ENCODE measurements at places on chromosomes 7 and 10. TPM values are rescaled to one million over a fixed set of nuclear protein-coding genes. Genes with fewer than 3 reads are reported as not detected.
A peak's percentile ranks its signal among the peaks of the same experiment; 100 is the strongest.

DNA sequence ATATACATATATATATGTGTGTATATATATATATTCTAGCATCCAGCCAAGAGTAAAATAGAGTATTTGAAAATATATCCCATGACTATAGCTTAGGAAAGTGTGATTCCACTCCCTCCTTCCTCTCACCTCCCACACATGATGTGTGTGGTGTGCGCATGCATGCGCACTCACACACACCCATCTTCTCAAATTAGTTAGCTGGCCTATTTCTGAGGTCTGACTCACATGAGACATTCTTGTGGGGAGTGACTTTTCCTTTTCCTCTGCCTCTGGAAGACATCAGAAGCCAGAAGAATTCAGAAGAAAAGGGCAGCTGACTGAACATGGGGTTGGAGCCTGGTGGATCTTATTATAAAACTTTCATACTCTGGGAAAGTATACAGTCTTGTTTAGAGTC, 793.5 kb upstream of the ZNF722 start:
- no peak for DNase-seq

DNA sequence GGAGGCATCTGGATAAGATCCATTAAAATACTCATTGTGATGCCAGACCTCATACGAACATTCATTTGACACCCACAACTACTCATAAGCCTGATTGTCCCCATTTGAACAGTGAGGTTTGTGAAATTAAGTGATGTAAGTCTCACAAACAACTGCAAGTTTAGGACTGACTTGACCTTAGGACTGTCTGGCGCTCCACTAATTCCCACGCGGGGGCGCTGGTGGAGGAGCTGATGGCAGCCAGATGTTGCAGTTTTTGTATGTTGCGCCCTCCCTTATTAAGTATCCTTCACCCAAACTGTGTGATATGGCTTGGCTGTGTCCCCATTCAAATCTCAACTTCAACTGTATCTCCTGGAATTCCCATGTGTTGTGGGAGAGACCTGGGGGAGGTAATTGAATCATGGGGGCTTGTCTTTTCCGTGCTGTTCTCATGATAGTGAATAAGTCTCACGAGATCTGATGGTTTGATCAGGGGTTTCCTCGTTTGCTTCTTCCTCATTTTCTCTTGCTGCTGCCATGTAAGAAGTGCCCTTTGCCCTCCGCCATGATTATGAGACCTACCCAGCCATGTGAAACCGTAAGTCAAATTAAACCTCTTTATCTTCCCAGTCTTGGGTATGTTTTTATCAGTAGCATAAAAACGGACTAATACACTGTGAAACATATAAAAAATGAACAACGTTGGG, 20.3 kb upstream of the TIAL1 start:
- no peak for DNase-seq

DNA sequence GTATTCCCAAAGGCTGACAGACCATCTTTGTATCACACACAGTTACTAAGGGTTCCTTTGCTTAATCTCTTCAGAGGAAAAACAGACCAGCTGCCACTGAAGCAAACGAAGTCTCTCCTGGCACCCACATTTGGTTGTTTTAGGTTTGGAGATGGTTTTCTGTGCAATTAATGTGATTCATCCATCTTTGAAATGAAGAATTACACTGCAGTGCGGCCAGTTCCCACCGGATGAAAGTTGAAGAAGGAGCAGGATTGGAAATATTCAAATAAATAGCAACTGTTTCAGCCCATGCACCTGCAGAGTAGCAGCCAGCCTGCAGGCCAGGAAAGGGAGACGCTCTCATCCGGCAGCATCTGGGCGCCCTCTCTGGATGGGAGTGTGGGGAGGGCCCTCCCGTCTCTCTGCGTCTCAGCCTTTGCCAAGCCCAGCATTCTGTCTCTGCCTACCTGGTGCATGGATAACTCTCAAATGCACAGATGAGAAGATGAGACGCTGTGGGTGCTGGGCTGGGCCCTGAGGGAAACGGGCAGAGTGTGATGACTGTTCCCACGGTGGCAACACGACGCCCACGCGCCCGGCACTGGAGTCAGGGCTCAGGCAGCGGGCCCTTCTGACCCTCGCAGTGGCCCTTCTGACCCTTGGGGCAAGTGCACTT, 214.0 kb downstream of the PTPRN2 start:
- no peak for DNase-seq

- no peak for DNase-seq
Observed at GRCh38 chr7:153388611-153389010, 629.1 kb downstream of the ACTR3B start.

ZNF736 gene
- total RNA-seq: 1.2 TPM

GRCh38 chr10:53622201-53622600, 849.6 kb upstream of the MBL2 start:
- no peak for DNase-seq

DNA sequence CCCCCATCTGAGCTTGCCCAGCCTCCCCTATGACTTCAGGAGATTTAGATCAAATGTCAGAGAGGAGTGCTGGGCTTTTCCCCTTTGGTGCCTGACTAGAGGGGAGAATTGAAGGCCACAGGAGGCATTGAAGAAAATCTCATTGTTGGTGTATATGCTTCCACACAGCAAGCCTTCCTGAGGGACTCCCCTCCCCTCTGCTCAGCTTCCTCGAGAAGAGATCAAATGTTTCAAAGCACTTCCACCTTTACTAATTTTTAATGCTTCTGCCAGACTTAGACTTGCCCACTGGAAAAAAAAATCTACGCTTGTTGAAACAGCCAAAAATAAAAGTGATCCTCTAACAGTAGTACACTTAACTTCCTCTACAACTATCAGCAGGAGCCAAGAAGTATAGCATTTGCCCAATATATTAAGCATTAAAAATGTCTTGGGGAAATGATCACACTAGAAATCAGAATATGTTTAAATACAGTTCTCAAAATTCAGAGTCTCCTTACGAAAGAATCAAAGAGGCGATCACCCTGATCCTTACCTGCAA, 79.3 kb downstream of the FZD1 start:
- DNase-seq: no peak

- no peak for DNase-seq
Observed at GRCh38 chr10:114654822-114655575, 3.1 kb downstream of the ABLIM1 start.

DNA sequence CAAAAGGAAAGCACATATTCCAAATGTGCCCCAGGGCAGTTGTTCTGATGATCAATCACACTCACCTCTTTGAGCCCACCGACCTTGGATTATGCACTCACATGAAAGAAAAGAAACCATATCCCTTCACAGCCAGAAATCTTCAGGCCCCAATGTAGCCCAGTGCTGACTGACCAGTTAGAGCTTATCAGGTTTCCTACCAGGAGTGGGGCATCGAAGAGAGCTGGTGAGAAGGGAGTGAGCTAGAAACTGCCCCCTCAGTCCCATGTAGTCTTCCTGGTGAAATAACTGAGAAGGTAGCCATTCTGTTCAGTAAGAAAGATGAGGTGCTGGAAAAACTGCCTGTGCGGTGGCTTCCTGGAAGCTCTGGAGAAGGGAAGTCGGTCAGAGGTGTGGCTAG, 32.2 kb downstream of the NRCAM start:
- DNase-seq: no peak

DNA sequence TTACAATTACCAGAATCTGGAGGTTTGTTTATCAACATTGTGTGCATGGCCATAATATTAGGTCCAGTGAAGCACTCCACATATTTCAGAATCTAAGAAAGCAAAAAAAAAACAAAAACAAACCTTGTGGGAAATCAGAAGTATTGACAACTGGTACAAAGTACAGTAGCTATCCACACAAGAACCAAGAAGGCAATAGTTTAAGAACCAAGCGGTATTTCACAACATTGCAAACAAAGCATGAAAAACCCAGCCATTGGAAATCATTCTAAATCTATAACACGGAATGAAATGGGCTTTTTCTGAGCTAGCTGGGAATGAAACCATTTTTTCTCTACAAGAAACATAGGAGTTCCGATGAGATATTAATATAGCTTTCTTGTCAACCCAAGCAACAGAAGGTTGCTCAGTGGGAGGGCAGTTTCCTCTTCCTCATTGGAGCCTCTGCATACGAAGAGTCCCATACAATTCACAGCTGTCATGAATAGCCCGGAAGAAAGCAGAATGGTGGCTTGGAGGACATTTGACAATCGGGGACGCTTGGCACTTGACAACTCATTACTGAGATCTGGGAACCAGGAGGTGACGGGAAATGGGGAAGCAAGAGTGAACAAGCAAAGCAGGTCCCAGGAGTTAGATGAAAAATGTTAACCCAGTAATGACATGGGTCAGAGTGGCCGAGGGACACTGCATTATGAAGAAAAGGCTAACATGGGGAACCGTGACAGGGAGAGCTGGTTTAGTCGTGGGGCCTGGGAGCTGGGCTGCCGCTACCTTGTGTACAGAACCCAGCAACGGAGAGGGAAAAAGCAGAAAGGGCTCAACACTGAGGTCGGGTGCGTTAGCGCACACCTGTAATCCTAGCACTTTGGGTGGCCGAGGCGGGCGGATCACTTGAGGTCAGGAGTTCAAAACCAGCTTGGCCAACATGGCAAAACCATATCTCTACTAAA, 7.8 kb downstream of the PHYH start:
- no peak for DNase-seq

DNA sequence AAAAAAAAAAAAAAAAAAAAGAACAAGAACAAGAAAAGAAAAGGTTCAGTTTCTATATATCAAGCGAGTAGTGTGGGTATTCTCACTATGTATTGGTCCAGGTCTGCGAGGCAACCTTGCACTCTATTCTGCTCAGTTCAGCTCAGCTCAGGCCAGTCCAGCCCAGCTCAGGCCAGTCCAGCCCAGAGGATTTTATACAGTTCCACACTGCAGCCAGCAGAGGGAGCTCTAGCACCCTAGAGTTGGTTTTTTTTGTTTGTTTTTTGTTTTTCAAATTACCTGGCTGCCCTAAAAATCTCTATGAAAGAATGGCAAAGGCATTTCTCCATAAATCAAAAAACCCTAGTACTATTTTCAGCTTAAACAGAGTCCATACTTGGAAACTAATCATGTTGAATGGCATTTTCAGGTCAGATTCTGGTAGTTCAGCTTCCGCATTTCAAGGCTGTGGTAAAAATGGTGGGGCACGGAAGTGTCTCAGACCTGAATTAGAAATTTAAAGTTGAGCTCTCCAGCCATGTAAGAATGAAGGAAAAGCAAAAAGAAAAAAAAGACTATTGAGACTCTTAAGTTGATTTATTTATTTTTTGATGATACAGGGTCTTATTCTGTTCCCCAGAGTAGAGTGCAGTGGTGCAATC, 55.2 kb upstream of the GSDME start:
- DNase-seq: no peak

DNA sequence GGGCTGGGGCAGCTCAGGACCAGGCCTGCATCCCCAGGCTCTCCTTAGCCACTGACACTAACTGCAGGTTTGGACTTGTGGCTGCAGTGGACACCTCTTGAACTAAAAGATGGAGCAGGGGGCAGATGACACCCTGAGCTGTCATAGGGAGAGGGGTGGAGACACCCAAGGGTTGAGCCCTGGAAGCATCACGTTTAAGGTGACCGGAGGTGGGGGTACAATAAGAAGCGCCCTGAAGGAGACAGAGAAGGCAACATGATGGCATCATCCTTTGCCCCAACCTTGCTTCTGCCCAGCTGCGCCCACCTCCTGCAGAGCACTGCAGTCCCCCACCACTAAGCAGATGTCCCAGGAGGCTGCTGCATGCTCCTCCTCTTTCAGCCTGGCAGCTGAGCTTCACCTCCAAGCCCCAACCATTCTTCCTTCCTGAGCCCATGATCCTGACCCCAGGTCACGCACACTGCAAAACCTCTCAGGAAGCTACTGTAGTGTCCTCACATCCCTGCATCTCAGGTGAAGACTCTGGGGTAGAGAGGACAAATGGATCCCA, 25.5 kb downstream of the OGDHL start:
- no peak for DNase-seq

DNA sequence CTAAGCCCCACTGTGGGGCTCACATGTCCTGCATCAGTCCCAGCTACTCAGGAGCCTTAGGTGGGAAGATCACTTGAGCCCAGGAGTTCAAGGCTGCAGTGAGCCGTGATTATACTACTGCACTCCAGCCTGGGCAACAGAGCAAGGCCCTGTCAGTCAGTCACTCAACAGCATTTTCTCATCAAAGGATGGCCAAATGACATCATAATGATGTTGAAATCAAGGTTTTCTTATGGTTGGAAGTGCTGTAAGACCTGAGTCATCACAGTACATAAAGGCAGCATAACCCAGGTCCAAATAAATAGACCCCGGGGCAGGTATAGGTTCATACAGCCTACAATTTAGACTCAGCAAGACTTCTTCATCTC, 341.1 kb downstream of the PARD3 start:
- DNase-seq: no peak

ADIRF gene
- 165 TPM for total RNA-seq

DNA sequence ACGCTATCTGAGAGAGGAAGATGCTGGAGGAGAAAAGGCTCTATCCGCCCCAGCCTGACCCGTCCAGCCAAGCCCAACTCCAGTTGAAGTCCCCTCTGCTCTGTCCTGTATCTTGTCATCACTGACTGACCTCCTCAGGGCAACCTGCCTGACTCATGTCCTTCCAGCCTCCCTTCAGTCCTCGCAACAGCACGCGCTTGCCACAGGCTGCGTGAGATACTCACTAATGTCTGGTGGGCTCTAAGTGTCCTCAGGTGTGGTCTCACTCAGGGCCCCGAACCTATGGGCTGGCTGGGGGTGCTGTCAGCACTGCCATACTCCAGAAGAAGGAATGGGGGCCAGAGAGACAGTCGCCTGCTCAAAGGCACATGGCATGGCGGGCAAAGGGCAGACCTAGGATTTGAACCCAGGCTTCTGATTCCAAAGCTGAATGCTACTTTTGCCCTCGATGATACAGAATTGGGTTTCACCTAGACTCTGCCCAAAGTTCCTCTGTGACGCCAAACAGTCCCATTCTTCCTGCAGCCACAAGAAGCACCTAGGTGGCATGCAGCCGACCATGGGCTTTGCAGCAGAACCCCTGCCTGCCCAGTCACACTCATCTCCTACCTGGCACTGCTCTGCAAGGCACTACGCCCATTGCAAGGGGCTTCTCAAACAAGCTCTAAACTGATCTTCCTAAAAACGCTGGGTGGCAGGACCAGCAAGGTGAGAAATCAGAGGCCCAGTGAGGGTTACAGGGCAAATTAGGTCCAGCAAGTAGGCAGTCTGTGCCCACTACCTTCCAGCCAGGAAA, 8.5 kb downstream of the FAM53B start:
- DNase-seq: no peak

ALOX5 gene
- not detected for total RNA-seq

TAS2R4 gene
- total RNA-seq: not detected

GRCh38 chr7:32891800-32892520, 400 bp upstream of the KBTBD2 start:
- peak; percentile 98 for DNase-seq

DNA sequence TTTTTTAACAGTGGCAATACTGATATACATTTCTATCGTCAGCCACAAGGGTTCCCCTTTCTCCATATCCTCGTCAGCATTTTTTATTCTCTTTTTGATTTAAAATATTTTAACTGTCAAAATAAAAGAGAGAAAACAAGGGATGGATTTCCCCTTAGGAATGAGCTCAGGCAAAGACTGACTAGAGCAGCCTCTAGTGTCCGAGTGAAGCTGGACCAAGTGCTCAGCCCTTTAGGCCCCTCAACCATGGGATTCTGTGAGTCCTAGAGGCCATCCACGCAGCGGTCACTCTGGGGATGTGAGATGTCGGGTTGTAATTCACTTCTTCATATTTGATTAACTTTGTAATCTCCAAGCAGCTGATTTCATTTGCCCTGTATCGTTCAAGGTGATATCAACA, 137.4 kb upstream of the RNF32 start:
- DNase-seq: no peak

Measured in MG63 (cell line).